ENCODE measurements at places on chromosomes 4 and X.

DNA sequence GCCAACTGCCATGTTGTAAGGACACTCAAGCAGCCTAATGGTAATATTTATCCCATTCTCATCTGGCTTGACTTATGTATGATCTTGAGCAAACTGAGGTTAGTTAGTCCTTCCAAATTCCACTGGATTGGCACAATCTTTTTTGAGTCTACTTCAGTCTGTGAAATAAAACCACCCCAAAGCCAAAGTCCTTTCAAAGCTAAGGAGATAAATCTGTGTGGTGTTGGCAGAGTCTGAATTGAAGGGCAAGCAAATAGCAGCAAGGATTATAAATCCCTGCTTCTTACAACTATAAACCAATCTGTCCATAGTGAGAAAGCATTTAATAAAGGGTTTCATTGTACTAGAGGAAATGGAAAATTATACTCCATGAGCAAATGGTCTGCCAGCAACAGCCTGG lies 233.9 kb upstream of the GLRA2 start:
- DNase-seq, result no peak

GRCh38 chrX:86910602-86911311 lies 606.8 kb upstream of the KLHL4 start:
- DNase-seq, result no peak

DNA sequence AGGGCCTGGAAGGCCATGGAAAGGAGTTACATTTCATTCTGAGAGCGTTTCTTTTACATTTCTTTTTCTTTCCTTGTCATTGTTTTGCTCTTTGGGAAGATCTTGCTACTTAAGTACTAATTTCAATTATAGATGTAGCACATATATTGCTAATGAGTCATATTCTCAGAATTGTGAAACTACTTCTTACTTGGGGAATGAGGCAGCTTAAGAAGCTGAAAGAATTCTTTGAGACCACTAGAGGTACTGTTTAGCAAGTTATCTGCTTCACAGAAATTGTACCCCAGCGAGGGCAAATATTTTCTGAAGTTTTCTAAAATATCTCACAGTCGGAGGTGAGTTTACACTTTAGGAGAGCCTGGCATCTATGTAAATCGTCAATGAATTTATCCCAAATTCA lies 100.6 kb downstream of the AFF2 start:
- DNase-seq, result no peak

- DNase-seq, result no peak
Observed at GRCh38 chr4:44237643-44238042, 211.0 kb downstream of the KCTD8 start.

GRCh38 chrX:39527025-39527424 lies 570.7 kb downstream of the BCOR start:
- DNase-seq, result no peak

GRCh38 chr4:54915276-54915675 lies 210.1 kb downstream of the KDR start:
- no peak for DNase-seq

DNA sequence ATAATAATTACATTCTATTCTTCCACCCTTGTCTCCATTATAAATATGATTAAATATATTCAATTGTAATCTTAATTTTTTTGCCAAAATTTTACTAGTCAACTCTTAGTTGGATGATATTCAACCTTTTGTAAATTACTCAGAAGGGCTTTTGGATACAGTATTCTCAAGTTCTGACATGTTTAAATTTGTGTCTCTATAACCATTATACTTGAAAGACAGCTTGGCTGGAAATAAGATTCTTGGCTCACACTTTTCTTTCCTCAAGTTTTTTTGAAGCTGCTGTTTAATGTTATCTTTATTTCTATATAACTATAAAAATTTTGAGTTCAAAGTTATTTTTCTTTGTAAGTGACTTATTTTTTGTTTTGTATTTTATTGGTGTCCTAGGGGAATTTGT lies 214.4 kb downstream of the ARAP2 start:
- DNase-seq, result no peak

- no peak for DNase-seq
Observed at GRCh38 chr4:108249397-108249796, 80.7 kb upstream of the LEF1 start.

- DNase-seq, result no peak
Observed at GRCh38 chrX:78769946-78770345, 22.4 kb downstream of the LPAR4 start.

DNA sequence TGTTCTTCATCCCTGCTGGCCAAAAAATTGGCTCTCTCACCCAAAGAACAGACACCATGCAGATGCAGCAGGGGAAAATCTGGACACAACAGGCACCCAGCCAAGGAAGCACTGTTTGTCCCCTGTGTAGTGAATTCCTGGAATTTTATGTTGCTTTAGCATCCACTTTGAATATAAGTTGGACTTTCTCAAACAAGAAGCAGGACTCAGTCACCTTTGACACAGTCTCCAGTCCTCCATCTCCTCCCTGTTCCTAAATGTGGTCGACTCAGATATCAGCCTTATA lies 11.8 kb downstream of the ZNF182 start:
- DNase-seq, result no peak

- DNase-seq, result no peak
Observed at GRCh38 chr4:112775801-112776200, 138.9 kb downstream of the LARP7 start.

DNA sequence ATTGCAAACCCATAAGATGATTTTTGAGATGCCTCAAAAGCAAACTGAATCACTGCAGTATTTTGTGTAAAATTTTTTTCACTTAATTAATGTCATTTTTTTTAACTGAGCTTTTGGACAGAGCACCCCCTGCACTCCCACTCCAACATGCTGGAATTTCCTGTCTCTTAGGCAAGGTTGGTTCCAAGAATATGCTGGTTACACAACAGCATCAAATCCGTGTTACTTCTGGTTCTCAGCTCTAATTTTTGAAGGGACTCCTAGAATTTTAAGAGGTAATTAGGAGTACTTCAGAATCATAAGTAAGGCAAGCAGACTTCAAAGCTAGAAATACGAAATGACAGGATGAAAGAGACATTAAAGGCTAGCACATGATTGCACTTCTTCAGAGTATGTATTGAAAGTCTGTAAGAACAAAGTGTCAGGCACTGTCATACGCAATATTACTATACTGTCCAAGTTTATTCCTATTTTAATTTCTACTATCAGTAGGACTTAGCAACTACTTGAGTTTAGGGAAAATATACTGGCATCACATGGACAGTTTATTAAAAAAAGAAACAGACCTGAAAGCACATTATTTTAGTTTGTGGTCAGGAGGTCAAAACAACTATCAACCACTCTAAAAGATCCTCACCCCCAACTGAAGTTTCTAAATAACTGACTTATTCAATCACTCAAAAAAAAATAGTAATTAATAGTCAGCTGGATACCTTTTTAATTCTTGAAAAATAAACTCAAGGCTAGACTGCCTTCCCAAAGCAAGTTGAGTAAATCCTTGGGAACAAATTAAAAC lies 1.6 kb upstream of the JCHAIN start:
- no peak for DNase-seq

DNA sequence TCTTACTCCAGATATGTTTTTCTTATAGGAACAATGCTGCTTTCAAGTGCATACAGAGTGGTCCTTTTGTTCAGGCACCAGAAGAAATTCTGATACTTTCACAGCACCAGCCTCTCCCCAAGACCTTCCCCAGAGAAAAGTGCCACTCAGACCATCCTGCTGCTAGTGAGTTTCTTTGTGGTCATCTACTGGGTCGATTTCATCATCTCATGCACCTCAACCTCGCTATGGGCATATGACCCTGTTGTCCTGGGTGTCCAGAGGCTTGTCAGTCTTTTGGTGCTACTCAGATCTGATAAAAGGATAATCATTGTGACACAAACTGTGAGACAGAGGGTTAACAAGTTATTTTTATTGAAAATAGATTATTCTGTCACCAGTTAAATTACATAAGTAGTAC lies 39.5 kb downstream of the WDR13 start:
- DNase-seq, result no peak

DNA sequence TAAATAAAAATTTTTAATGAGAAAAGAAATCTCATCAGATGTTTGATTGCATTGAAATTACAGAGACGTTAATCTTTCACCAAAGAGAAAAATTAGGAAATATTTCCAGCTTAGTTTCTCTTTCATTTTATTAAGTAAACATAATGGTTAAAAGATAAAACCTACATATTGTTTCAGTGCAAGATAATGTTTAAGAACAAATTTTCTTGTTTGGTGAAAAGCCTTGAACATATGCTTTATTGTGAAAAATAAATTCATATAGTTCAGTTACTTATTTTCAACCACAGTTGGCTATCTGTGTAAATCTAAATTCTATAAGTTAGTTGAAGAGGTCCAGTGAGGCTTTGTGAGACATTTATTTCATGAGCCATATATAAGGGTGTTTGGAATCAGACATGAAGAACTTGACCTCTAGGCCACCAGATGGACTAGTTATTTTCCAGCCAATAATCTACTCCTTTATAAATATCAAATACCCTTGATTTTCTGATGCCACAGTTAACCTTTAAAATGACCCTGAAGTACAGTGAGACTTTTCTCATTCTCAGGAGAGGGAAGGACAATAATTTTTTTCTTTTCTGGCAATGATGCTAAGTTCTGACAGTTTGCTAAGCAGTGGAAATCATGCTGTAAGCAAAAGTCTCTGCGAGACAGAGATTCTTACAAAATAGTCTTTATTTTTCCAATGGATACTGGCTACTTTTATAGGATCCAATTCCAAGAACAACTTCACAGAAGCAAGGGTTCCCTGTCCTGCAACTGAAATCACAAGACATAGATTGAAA lies 2.5 kb downstream of the ARSJ start:
- DNase-seq, result no peak

GRCh38 chr4:12446657-12447185 lies 1018.0 kb upstream of the HS3ST1 start:
- DNase-seq, result no peak

- DNase-seq, result no peak
Observed at GRCh38 chr4:58749206-58749605, 1639.0 kb upstream of the IGFBP7 start.

DNA sequence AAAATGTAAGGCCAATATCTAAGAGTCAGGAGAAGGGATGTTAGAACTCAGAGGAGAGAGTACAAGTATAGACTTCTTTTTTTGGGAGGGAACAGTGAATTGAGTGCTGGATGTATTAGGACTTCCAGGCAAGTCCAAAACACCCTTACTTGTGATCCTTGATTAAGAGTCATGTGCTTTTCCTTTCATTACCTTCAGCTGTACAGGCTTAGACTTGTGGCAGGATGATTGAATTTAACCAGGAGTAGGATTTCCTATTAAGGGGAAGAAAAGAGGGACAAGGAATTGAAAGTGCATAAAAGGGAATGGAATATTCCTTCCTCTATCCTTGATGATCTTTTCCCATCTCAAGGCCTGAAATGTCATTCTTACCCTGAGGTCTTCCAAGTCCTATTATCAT lies 606.7 kb downstream of the STIM2 start:
- no peak for DNase-seq

- no peak for DNase-seq
Observed at GRCh38 chr4:155085843-155086530, 122.4 kb upstream of the NPY2R start.

DNA sequence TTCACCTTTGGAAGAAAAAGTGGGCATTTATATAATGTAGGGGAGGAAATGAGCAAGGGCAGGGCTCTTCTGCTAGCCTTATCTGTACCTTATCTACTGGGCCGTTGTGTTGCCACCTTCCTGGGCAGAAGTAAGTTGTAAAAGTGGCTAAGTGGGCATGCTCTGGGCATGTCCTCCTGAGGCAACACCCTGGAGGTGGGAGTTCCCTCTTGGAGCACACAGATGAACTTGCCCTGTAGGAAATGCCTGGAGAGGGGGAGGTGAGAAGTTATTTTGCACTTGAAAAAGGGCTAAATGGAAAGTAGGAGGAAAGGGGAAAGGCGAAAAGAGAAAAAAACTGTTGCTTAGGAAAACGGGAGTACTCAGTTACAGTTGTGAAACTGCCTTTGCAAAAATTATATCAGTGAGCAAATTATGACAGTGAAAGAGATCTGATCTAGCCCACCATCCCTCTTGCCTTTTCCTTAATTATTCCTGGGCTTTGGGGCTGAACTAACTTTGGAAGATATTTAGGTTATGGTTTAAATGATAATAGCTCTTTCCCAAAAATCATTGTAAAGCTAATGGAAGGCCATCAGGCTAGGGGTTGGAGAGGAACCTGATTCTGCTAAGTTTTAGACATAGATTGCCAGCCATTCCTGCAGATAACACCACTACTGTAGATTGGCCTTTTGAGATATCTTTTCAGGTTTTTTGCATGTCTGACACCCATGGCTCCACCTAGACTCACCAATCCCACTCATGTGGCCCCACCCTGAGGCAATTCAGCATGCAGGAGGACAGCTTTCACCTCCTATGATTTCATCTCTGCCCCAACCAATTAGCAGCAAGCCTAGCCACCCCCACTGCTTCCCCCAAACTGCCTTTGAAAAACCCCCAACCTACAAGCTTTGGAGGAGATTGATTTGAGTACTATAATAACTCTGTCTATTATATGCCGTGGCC lies 20.5 kb upstream of the ZNF81 start:
- DNase-seq, result no peak

DNA sequence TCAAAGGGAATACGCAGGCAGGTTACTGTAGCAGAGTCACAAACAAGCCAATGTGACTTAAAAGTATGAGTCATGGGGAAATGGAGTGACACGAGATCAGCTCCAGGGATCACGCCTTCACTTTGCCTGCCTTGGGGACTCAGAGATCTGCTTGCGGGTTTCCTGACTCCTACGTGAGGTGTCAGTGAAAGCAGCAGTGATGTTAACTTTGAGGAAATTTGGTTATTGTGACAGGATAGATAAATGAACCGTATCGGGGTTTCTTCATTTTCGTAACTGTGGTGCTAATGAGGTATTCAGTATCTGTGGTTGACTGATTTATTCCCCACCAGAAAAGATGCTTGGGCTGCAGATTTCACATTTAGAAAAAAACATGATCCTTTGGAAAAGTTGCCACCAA lies 383.3 kb upstream of the ZFP42 start:
- no peak for DNase-seq

GRCh38 chr4:5455003-5455585 lies 253.3 kb downstream of the EVC2 start:
- DNase-seq, result no peak

Data from activated CD8-positive, alpha-beta memory T cell treated with anti-CD3 and anti-CD28 coated beads for 4 hours (primary cell).